Right ventricle myocardium inferior (tissue), 1 donor: ENCODE measurements at places on chromosomes 4 and X. TPM values are rescaled to one million over a fixed set of nuclear protein-coding genes. Genes with fewer than 3 reads are reported as not detected.
A peak's percentile ranks its signal among the peaks of the same experiment; 100 is the strongest.

DNA sequence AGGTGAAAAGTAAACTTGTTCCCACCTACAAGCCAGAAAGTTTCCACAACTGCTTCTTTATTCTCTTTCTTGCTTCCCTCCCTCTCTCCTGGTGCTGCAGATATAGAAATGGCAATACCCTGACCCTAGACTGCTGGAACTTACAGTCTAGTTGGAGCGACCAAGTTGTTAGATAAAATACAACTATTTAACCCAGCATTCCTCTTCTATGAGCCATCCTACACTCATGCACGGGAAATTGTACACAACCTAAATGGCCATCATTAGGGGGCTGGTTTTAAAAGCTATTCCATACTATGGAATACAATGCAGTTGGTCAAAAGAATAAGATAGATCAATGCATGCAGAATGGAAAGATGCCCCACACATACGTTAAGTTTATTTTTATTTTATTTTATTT is 41.1 kb downstream of the PJA1 start:
- DNase-seq, result no peak

GRCh38 chrX:156004740-156005139 is 7.2 kb downstream of the IL9R start:
- no peak for DNase-seq

DNA sequence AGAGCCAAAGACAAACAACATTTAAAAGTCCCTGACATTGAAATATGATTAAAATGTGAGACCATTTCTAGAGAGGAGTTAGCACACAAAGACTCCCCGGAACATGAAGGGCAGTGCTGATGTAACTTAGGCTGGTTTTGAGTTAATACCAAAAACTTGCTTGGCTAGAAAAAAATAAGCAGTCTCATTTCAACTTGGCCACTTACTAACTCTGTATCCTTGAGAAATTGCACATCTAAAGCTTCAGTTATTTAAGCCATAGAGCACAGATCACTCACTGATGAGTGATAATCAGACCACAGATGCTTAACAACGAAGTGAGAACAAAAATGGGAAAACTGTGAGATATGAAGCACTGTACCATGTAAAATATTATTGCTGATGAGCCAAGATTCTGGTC is 65.9 kb upstream of the MAOA start:
- no peak for DNase-seq

- no peak for DNase-seq
These were observed 128.5 kb upstream of the GRID2 start for GRCh38 chr4:92175250-92175649.

- DNase-seq, result peak; percentile 69
These were observed 3.6 kb downstream of the MID1IP1 start for GRCh38 chrX:38804682-38805431.

DNA sequence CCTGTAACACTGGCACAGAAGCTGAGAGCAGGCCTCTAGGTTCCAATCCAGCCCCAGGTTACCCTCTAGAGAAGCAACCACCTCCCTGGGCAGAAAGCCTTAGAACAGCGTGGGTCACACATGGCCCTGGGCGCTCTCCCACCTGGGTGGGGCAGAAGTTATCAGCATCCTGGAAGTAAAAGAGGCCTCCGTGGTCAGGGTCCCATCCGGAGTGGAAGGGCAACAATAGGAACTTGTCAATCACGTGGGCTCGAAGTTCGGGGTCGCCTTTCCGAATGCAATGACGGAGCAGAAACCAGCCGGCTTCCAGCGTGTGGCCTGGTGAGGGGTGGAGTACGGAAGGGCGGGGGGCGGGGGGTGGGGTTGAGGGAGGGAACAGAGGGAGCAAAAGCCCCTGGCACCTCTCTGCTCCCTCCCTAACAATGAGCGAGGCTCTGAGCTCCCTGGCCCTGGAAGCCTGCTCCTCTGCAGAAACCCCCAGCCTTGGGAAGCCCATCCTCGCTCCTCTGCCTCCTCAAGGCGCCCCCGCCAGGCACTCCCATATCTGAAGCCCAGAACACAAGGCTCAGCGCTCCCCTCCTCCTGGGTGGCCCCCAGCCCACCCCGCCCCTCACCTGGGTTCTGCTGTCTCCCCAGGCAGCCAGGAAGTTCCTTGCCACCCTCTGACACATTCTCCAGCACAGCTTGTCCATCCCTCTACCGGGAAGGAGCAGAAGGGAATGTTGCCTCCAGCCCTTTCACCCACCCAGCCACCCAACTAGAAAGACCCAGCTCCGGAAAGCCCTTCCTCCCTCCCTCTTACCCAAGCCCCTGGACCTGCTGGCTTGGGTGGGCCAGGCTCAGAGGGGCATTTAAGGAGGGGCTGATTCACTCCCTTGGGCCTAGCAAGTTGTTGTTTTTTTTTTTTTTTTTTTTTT is 2.8 kb downstream of the RENBP start:
- DNase-seq, result no peak

- no peak for DNase-seq
These were observed 308.3 kb downstream of the BMPR1B start for GRCh38 chr4:95066050-95066449.

DNA sequence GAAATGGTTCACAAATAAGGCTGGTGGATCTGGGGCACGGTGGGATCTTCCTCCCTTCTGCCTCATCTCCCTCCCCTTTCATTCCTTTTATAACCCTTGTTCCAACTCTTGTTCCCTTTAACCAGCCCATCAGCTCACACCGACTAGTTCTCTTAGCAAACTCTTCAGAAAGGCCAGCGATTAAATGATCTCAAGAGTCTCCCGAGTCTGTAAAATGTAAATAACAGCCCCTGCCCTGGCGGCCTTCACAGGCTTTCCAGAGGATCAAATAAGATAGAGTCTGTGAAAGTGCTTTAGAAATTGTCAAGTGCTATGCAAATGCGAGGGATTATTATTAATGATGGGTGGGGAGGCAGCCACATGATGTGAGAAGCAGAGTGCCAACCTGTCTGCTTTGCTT is 27.1 kb downstream of the TSC22D3 start:
- DNase-seq, result no peak

DNA sequence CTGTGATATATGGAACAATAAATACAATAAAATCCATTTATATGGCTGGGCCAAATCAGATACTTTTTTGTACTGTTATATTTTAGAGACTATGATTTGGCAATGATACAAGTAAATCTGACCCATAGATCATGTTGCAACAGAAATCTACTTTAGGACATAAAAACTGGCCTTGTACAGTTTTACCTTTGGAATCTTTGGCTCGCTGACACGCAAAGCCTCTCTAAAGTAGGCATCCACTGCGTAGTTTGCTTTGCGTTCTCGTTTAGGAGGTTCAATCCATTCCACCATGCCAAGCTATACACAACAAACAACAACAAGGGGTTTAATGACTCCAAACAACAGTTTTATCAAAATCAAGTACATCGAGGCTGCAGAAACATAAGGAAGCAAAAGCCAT is 42.4 kb downstream of the SMARCA1 start:
- no peak for DNase-seq

DNA sequence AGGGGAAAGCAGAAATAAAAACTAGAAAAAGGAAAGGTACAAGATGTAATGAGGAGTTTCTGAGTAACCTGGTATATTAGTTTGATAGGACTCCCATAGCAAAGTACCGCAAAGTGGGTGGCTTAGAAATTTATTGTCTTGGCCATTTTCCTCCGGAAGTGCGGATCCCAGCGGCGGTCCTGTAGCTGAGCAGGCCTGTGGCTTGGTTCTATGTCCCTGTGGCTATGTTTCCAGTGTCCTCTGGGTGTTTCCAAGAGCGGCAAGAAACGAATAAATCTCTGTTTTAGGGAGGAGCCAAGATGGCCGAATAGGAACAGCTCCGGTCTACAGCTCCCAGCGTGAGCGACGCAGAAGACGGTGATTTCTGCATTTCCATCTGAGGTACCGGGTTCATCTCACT is 44.0 kb upstream of the LDB2 start:
- no peak for DNase-seq

DNA sequence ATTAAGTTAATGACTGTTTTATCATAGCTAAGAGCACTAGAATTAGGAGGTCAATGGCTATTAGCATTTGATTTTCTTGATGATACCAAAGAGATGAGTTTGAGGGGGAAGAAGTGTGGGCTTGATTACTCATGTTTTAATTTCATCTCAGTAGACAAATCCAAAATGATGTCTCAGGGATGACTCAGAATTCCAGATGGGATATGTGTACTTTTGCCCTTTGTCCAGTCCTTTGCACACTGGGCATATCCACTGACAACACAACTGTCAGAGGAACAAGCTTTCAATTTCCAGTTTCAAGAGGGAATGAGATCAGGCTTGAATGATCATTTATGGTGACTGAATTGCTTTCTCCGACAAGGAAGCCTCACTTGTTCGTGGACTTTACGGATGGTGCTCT is 325.3 kb upstream of the FTHL17 start:
- no peak for DNase-seq

DNA sequence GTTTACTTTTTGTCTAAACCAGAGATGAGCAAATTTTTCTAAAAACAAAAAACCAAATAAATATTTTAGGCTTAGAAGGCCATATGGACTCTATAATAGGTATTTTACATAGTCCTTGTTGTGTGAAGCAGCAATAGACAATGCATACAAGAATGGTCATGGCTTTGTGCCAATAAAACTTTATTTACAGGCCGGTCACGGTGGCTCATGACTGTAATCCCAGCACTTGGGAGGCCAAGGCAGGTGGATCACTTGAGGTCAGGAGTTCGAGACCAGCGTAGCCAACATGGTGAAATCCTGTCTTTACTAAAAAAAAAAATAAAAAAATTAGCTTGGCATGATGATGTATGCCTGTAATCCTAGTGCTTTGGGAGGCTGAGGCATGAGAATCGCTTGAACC is 227.6 kb downstream of the CBR4 start:
- no peak for DNase-seq

- peak; percentile 18 for DNase-seq
These were observed 579 bp downstream of the IL3RA start for GRCh38 chrX:1336948-1337779.

- no peak for DNase-seq
These were observed 150.3 kb upstream of the MAOA start for GRCh38 chrX:43505769-43506168.

DNA sequence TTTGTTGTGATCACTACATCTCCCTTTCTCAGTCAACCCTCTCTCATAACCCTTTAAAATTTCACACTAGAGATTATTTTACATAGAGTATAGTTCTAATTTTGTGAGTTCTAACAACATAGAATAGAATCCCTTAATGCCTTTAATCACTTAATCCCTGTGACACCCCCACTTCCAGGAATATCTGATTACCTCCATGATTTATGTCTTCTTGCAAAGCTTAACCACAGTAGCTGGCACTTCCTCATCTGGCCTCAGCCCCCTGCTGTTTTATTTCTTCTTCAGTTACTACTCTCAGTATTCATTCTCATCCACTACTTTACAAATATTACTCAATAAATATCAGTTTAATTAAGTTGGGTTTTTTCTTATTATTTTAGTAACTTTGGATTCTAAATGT is 340.9 kb downstream of the CENPC start:
- DNase-seq, result no peak

GRCh38 chr4:165765053-165765452 is 108.0 kb upstream of the TLL1 start:
- no peak for DNase-seq

DNA sequence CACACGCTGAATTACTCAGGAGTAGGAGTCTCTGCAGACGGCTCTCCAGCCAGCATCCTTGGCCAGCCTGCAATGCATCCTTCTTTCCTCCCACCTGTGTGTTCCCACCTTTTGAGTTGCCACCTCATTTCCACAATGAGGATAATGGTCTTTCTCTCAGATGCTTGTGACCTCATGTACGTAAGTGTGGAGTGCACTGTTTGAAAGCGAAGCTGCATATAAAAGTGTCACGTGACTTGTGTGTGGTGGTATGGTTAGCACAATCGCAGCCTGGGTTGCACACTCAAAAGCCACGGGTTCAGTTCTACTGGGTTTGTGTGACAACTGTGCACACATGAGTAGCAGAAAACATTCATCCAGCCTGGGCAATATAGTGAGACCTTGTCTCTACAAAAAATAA is 12.0 kb upstream of the MFAP3L start:
- DNase-seq, result no peak

CHM gene
- 11.4 TPM for total RNA-seq

KIAA1210 gene
- total RNA-seq, result not detected

NSG1 gene
- 8.9 TPM for total RNA-seq

GASK1B gene
- total RNA-seq, result 68.6 TPM

ENPP6 gene
- 0.11 TPM for total RNA-seq

SH3TC1 gene
- 11.2 TPM for total RNA-seq

MAGEA11 gene
- total RNA-seq, result not detected

UGT2B10 gene
- total RNA-seq, result not detected

TMSB15A gene
- 0.62 TPM for total RNA-seq
